ENCODE measurements at places on chromosomes 3 and 15.

GRCh38 chr3:67076607-67077006, 78.5 kb downstream of the KBTBD8 start:
- DNase-seq: no peak

DNA sequence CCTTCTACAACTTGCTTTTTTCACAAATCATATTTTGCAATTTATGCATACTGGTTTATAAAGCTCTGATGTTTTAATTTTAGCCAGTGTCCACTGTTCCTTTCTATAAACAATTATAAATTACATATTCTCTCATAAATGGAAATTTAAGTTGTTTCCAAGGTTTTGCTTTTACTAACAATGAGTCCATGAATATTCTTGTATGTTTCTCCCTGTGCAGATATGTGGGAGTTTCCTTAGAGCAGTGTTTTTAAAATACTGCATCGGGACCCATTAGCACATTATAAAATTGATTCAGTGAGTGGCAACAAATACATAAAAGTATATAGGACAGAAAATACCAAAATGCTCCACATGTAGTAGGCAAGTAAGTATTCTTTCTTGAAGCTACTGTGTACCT, 235.6 kb downstream of the PCCB start:
- no peak for DNase-seq

- no peak for DNase-seq
These were observed 24.0 kb upstream of the CHCHD6 start for GRCh38 chr3:126679831-126680666.

DNA sequence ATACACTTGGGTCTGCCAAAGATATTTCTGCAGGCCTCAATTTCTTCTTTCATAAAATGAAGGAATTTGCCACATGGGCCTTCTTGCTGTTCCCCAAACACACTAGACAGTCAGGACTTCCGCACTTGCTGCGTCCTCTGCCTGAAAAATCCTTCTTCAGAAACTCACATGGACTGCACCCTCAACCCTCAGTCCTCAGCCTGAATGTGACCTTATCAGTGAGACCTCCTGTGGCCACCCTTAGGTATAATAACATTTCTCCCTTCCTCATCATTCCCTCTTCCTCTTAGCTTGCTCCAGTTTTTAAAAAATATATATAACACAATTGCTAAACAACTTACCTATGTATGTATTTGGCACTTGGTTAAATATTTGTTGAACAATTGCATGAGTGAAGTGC, 257.5 kb downstream of the MFSD1 start:
- no peak for DNase-seq

DNA sequence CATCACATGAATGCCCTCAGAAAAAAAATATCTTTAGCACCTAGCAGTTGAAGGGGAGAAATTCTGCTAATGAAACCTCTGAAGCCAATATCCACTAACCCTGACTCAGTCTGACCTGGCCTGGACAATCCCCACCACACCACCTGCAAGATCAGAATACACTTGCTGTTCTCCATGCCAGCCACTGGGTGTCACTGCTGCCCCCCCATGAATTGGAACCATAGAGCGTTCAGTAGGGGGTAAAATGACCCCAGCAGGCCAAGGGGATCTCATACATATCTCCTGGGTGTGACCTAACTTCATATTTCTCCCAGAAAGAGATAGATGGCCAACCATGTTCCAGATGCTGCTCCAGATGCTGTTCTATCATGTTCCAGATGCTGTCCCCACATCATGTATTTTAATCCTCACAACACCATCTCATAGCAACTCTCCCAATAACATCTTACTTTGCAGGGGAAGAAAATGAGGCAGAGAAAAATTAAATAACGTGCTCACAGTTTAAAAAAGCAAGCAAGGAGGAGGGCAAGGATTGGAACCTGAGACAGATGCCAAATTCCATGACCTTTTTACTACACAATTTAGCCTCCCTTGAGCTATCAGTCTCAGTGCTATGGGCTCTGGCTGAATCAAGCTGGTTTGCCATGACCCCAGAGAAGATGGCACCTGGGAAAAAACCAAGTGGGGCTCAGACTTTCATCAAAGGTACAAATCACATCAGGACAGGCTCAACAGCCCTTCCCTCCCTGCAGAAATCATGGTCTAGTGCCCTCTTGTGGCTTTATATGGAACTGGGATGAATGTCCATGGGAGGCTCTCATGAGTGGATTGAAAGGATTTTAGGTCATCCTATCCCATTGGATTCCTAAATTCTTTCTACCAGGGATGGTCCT, 12.4 kb downstream of the NTRK3 start:
- DNase-seq: peak; percentile 16

DNA sequence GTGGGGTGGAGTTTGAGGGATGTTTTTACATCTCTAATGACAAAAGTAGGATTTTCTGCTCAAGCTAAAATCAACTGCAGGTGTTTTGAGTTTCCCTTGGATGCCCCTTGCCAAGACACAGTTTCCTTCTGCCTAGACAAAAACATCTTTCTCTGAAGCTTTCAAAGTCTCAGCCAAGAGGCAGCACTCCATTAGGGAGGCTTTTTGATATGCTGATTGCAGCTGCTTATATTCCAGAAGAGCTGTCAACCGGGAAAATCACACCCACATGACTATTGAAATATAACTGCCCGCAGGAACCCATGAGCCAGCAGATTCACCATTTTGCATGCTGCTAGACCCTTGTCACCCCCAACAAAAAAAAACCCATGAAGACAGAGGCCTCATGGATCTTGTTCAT, 27.5 kb upstream of the ZNF148 start:
- DNase-seq: no peak

DNA sequence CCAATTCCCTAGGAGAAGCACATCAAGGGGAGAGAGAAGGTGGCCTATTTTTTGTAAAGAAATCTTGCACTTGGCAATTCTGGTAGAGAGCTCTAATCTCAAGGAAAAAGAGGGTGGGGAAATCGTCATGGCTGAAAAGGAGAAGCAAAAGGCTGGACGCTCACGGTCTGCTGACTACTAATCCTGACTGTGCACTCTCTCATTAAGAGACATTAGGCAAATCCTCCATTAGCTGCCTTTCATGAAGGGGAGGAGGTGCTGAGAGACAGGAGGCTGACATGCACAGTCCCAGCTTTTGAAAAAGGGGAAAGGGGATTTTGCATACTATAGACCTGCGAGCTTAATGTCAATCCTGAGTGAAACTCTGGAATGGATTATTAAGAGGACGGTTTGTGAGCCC, 170.0 kb downstream of the NR2F2 start:
- DNase-seq: no peak

GRCh38 chr3:117409701-117410459, 700.3 kb downstream of the TUSC7 start:
- DNase-seq: no peak

GRCh38 chr15:58551764-58552504, 120.1 kb downstream of the LIPC start:
- DNase-seq: no peak

- DNase-seq: no peak
These were observed 84.2 kb upstream of the ZNF280D start for GRCh38 chr15:56817321-56818080.

- no peak for DNase-seq
These were observed 239.8 kb upstream of the THBS1 start for GRCh38 chr15:39340903-39341645.

GRCh38 chr15:39778021-39778420, 4.6 kb downstream of the FSIP1 start:
- DNase-seq: no peak

DNA sequence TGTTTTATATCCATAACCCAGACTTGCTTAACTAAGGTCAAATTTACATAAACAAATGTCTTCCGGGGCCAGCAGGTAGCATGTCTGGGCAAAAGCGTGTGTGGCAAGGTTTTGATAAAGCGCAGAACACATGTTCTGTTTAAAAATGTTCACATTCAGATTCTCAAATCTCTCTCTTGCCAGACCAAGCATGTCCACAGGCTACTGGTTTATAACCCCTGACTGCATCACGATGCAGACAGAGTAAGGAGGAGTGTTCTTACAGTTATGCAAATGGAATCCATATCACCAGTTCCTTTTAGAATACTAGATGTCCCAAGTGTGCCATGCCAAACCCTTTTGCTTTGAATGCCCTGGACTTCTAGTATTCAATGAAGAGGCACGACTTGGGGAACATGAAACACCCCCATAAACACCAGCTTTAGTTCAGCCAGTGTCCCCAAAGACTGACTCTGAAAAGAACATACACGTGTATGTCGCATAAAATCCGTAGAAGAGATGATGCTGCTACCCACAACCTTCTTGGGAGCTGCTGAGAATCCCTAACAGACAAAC, 412.0 kb downstream of the CNTN4 start:
- no peak for DNase-seq

- DNase-seq: no peak
These were observed 171.8 kb upstream of the CDIN1 start for GRCh38 chr15:36407647-36408046.

DNA sequence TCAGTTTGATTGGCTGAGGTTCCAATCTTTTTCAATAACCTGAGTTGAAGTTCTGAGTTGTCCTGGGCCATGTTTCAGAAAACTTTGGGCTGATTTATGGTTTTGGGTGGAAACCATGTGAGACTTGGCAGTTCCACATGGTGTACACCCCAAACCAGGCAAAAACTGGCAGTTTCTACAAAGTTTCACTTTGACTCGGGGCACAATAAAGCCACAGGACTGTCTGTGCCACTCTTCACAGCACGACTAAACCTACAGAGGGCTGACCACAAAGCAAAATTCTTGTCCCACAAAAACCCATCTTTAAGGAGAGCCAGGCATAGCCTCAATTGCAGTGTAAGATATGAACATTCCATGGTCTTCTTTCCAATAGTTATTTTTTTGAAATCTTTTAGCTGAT, 155.0 kb downstream of the DUT start:
- no peak for DNase-seq

DNA sequence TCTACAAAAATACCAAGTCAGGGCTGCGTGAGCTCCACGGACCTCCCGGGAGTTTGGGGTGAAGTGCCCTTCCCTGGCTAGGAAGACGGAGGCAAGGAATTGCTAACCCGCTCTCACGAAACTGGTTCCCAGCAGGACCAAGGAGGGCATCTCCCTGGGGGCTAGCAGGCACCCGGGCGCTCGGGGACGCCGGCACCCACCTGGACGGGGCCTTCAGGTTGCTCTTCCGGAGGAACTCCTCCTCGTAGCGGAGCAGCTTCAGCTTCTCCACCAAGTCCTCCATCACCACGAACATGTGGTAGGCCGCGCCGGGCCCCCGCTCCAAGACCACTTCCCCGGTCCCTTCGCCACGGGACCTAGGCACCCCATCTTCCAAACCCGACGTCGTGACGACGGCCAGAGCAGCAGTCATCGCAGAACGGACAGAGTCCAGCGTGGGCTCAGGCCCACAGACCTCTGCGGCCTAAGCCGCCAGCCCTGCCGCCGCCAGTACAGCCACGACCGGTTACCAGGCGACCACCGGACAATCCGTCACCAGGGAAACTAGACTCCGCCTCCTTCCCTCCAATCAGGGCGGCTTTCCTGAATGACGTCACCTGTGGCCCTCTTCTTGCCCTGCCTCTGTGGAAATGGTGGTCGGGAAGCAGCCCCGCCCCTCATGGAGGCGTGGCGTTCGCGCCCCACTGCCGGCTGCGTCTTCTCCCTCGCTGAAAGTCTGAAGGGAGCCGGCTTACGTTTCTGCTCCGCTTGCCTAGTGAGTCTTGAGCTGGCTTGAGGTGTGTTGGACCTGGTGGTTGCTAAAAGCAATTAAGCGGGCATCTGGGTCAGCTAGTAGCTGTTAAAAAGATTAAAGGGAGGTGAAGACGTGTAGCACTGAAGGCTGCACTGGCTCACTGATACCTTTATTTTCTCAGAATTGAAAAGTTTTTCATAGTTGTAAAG, at the start of gene IFT57:
TSS of gene IFT57 (minus strand) at position 514 of the 942 bp plus-strand sequence. CDS start at position 412, 102 bp downstream.
- peak; percentile 92 for DNase-seq

DNA sequence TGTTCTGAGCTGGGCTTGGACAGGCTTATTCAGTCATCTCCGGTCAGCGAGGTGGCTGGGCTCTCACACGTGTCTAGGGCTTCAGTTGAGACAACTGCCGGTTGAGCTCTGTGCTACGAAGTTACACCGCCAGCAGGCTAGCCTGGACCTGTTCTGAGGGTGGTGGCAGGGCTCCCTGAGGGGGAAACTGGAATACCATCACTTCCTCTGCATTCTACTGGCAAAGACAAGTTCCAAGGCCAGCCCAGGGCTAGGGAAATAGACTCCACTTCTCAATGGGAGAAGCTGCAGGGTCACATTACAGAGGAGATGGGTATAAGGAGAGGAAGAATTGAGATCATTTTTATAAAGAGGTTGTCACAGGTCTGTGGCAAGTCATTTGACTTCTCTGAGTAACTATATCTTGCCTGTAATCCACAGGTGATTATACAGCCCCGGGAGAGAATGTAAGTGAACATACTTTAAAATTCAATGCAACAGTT, 106.8 kb upstream of the IL12A start:
- DNase-seq: no peak

DNA sequence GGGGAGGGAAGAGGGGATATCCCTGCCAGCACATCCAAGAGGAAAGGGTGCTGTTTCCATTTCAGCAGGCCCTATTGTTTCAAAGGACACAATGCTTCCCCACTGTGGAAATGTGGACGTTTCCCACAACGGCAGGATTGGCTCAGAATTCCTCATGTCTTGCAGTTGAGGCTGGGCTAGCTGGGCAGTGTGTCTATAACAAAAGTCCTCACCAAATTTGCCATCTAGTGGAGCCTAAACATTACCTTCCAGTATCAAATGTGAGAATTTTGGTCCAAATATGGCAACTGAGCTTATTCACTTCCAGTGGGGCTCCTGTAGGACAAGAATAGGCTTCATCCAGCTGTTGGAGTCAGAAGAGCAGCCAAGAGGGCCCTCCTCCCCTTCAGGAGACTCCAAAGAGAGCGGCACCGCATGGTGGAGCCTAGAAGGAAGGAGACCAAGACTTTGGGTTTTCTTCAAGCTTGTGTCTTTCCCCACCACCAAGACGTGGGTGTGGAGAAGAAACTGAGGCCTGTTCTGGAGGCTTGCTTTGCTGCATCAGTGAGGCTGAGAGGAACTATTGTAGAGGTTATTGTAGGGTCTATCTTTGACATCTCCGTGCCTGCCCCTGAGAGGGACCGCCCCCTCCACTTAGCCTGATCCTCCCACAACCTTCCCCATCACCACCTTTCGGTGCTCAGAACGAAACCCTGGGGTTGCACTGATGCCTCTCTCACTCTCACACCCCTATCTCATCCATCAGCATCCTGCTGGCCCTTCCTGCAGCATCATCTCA, 45.3 kb upstream of the SLCO2A1 start:
- no peak for DNase-seq

All from NCI-H345 (cell line).